ENCODE measurements at places on chromosomes 3 and 15.

GRCh38 chr15:51049081-51049480 is 45.6 kb downstream of the TNFAIP8L3 start:
- DNase-seq = no peak

DNA sequence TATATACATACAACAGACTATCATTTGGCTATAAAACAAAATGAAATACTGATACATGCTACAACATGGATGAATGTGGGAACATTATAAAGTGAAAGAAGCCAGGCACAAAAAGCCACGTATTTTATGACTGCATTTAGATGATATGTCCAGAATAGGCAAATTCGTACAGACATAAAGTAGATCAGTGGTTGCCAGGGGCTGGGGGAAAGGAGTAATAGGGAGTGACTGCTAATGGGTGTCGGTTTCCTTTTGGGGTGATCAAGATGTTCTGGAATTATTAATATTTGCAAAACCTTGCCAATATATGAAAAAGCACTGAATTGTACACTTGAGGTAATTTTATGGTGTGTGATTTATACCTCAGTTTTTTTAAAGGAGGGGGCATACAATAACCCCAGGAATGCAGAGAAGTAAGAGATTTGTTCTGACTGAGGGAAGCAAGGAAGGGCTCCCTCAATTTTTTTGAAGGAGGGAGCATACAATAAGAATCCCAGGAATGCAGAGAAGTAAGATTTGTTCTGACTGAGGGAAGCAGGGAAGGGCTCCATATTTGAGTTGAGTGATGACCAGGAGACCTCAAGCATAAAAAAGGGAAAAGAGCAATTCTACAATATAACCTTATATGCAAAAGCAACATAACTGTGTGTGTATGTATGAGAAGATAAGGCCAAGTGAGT is 6.2 kb downstream of the PSMD6 start:
- DNase-seq = no peak

DNA sequence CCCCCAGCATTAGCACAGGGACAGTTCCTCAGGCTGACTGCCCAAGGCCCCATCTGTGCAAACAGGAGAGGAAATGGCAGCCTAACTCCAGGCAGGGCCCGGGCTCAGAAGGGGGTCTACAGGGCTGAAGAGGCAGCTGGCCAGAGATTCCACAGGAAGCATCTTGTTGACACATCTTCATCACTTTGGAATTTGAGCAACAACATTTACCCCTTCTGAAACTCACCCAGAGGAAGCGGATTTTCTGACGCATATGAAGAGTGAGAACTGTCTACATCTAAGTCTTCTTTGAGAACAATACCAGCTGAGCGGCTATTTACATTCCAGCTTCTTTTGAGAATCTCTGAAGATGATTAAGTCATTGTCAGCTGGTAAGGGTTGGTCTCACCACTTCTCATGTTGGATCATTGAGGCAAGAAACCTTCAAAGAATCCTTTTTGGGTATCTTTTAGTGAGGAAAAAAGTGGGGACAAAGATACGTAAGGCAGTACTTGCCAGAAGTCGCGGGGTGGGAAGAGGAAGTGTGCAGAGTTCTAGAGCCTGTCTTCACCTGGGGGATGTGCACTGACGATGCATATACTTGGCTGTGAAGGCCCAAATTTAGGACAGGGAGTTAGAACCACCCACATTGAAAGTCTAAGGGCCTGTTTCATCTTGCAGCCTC is 25.4 kb upstream of the SRP14 start:
- no peak for DNase-seq

DNA sequence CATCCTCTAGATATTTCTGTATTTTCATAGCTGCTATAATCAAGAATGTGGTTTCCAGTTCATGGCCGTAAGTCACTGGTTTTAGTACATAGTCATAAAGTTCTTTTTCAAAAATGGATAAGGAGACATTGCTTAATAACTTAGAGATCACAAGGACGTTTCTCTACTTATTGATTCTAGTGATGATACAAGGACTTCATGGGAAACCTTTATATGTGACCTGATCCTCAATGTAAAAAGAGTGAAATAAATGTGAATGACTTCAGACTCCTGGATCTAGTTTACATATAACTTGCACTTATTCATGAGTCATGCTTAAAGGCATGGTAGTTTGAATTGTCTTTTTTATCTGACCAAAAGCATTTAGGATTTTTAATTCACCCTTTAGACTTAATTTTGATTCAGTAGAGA is 35.2 kb downstream of the TSC22D2 start:
- DNase-seq = no peak
